Mucosa of gallbladder (tissue), 1 donor: ENCODE measurements at places on chromosomes 7 and 10.

- no peak for DNase-seq
These were observed 55.7 kb upstream of the CDK14 start for GRCh38 chr7:90540406-90540805.

GRCh38 chr10:117609796-117610170 is 67.2 kb downstream of the EMX2 start:
- DNase-seq: no peak

- DNase-seq: no peak
These were observed 38.0 kb upstream of the EMX2 start for GRCh38 chr10:117504562-117504961.

DNA sequence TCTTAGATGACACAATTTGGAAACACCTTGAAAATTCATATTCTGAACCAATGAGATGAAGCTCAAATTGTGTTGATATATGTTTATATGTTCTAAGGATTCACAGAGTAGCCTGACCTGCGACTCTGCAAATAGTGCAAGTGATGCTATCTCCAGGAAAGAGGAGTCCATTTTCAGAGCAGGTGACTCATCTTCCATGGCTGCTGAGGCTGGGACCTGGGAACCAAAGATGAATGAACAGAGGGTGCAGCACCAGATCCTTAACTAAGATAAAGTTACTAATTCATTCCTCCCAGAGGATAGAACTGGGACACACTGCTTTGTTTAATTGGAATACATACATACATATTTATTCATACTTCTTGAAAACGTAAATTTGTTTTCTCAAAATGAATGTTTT is 240.6 kb upstream of the SEMA3C start:
- DNase-seq: no peak

DNA sequence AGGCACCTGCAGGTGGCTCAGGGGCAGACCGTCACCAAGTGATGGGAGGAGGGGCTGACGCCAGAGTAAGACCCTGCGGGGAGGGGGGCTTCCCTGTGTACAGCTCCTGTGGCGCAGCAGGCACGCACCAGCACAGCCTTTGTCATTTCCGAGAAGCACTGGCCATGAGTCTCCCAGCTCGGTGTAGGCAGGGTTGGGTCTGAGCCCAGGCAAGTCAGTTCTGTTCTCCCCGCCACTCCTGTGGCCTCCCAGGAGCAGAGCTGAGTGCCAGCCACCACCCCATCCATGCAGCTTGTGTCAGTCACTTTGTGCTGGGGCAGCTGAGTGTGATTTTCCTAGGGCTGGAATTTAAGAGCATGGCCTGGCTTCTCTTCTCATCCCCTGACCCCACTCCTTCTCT is 13.2 kb downstream of the CPSF4 start:
- DNase-seq: no peak
